ENCODE measurements at places on chromosomes 7 and 10.

DNA sequence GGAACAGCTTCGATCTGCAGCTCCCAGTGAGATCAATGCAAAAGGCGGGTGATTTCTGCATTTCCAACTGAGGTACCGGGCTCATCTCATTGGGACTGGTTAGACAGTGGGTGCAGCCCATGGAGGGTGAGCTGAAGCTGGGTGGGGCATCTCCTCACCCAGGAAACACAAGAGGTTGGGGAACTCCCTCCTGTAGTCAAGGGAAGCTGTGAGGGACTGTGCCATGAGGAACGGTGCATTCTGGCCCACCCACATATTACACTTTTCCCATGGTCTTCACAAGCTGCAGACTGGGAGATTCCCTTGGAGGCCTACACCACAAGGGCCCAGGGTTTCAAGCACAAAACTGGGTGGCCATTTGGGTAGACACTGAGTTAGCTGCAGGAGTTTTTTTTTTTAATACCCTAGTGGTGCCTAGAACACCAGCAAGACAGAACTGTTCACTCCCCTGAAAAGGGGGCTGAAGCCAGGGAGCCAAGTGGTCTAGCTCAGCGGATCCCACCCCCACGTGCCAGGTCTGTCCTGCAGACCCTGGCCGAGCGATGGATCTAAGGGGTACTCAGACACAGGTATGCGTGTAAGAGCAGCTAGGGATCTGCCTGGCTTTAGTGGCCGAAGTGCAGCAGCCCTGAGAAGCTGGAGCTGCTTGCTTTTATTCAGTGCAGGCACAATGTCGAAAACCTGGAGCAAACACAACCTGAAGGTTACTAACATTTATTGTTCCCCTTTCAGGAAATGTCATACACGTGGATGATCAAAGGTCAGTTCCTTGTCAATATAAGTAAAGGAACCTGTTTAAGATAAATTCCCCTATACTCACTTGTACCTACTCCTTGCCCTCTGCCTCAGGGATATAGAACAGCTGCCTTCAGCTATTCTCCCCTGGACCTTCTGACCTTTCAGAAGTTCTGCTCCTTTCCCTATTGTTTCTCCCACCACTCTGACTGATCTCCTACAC, 3.1 kb upstream of the SAMD9 start:
- no peak for DNase-seq

- no peak for DNase-seq
Measured at GRCh38 chr7:100674411-100675104, 1.0 kb downstream of the GNB2 start.

- no peak for DNase-seq
Measured at GRCh38 chr10:16611037-16611436, 89.4 kb upstream of the C1QL3 start.

DNA sequence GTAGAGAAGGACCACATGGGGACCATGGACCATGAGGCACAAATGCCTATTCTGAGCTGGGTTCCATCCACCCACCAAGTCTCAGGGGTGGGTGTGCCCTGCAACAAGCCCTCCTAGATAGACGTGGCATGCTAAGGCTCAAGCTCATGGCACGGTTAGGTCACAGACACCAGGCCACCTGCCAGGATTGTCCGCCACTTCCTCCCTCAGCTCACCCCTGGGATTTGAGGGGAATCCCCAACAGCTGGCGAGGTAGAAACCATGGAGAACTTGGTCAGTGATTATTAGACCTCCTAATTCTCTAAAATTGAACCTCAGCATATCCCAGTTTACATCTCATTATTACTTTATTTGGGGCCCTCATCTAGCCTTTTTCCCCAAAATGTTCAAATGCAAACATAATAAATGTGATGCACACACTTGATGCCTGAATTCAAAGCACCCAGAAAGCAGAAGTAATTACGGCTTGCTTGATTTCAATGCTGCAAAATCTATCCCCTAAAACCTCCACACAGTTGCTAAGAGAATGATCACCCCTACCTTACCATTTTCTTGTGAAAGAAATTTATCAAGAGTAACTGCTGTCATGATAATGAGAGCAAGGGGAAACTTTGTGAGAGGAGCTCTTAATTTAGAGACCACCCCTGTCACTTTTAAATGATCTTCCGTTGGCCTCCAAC, 366.6 kb upstream of the PFKP start:
- no peak for DNase-seq

- DNase-seq = no peak
Measured at GRCh38 chr10:51204066-51204465, 129.8 kb downstream of the PRKG1 start.

GRCh38 chr10:103497161-103497915, 3.8 kb downstream of the NEURL1 start:
- DNase-seq = no peak

DNA sequence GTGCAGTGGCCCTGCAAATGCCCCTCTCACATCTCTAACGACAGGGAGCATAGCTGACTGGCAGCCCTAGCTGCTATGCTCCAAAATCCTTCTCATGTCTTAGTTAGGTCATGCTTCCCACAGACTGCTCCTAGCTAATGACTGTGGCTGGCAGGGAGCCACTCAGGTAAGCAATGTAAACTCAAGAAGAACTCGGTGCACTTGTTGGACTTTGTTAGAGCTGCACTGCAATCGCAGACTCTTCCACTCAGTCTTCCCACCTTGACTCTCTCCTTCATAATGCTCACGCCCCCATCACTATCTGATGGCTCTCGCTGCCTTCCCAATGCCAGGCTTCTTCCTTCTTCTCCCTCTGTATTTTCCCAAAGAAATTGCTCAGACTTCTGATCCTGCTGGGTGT, 24.0 kb downstream of the OR9A2 start:
- no peak for DNase-seq

DNA sequence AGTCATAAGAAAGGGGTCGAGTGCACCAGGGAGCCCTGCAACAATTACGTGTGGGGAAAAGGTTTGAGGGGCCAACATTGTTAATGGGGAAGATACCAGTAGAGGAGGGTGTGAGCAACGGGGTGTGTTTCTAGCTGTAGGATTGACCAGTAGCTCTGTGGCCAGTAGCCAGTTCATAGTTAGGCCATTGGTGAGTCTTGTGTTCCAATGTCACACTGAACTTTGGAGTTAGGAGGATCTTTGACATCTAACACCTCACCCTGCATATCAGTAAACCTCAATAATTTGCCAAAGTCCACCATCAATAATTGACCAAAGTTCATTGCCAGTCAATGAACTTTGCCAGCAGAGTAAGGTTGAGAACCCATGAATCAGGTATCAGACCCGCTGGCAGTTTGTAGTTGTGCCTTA, 168.8 kb downstream of the CPED1 start:
- no peak for DNase-seq

- no peak for DNase-seq
Measured at GRCh38 chr10:11825796-11826414, 2.7 kb downstream of the PROSER2 start.

DNA sequence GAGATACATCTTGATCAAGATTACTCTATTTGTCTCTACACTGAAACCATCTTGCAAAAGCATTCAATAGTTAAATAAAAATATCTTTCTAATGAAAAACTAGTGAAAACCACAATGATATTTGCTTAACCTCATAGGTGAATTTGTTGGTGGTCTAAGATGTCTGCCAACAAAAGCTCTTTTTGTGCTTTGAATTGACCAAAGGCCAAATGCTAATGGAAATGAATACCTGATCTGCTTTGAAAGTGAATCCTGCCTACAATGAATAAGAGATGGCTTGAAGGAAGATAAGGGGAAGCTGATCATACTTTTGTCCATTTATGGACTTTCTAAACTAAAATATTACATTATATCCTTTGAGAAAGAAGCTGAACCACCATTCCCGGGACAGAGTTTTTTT, 228.9 kb upstream of the ETV1 start:
- no peak for DNase-seq

- no peak for DNase-seq
Measured at GRCh38 chr7:130277763-130278643, 11.3 kb downstream of the CPA2 start.

GRCh38 chr7:36784991-36785940, 61.0 kb upstream of the AOAH start:
- peak; percentile 54 for DNase-seq

GRCh38 chr7:81111358-81111757, 192.5 kb upstream of the SEMA3C start:
- DNase-seq = no peak

GRCh38 chr7:106050002-106050745, 61.9 kb downstream of the SYPL1 start:
- DNase-seq = no peak

DNA sequence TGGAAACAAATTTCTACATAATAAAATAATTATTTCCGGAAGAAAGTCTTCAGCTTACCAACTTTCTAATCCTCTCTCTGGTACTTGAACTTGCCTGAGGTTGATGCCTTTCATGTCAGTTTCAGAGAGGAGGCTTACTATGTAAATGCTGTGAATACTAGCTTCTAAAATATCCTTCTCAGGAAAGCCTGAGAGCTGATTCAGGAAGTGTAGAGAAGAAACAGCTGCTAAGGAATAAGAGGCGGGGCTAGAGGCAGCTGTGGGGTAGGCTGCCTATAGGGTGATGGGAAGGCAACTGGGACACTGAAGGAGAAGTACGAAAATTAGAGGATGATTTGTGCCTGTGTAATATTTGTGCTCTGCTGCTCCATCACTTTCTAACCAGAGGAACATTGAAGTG, 69.3 kb downstream of the AVL9 start:
- DNase-seq = no peak

DNA sequence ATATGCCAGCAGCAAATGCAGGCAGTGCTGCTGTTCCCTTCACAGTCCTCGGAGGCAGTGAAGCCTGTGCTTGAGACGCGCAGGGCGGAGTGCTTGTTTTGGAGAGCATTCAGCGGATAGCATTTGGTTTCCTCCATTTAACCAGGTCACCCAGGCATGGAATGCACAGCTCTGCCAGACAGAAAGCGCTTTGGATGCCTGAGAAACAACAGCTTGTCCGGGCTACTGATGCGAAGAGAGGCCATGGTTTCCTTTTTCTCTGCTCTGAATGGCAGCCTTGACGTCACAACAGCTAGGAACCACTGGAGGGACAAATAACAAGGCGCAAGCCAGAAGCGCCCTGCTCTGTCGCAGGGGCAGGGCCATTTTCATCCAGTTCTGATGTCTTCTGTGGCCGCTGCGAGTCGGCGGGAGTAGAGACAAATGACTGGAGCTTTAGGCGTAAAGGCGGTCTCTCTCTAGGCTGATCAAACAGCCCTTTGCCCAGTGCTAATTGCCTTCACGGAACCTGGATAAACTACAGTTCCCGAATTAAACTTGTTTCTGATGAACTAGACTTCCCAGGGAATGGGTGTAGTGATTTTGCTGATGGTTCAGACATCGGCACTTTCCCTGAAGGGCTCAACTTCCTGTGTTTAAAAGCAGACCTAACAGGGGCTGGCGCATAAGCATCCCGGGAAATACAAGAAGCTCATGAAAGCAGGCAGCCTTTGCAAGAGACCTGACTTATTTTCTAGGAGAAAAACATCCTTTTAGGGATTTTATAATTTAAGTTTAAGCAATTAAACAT, 187.6 kb upstream of the KLF14 start:
- DNase-seq = no peak

DNA sequence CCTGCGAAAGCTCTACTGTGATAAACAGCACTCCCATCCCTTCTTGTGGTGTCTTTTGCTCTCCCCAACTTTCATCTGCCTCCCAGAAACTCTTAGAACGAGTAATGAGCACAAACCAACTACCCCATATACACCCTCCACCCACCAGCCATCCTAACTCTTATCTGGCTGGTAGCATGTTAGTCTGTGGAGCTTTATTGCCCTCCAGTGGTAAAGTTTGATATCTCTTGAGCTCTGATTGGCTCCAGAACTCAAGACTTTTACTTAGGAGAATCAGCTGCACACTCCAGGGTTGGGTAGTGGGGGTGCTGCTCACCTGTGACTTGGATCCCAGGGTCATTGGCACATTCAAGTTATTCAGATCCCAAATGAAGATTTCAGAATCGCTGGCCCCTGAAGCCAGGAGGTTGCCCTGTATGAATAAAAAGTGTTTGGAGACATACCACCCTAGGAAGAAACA, 10.9 kb downstream of the SEC31B start:
- no peak for DNase-seq

DNA sequence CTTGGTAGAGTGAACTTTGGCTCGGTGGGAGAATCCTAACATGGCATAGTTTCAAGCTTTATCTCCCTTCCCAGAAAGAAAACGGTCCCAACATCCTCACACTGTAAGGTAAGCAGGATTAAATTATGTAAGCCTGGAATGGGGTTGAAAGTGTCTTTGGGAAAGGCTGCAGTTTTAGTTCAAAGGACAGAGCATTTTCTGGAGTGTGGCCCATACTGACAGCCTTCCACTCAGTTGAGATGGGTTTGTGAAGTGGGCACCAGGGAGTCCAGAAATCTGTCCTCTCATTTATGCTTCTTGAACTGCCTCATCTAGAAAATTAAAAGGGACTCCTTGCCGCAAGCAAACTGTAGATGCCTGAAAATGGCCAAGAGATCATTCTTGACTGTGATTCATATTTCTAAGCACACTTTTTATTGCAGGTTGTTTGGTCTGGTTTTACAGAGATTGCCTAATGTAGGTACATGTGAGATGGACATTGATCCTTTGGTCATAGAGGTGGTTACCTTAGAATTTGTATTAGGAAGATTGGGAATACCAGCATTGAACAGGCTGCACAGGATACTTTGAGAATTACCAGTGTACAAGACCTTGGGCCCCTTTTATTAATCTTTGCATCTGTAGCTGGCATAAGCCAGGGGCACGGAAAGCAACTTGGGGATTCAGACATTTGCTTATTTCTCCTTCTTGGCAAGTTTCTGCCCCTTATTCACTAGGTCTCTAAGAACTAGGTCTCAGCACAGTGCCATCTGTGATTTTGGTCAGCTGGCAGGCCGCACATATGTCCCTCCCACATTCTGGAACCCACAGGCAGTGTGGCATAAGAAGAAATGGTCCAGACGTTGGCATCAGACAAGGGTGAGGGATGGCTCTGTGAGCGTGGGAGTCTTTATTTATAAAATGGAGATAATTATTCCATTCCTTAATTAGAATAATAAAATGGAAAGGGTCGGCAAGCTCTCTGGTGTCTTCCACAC, 125.9 kb downstream of the GLCCI1 start:
- no peak for DNase-seq

GRCh38 chr7:96998744-96999143, 6.6 kb upstream of the DLX6 start:
- DNase-seq = no peak

DNA sequence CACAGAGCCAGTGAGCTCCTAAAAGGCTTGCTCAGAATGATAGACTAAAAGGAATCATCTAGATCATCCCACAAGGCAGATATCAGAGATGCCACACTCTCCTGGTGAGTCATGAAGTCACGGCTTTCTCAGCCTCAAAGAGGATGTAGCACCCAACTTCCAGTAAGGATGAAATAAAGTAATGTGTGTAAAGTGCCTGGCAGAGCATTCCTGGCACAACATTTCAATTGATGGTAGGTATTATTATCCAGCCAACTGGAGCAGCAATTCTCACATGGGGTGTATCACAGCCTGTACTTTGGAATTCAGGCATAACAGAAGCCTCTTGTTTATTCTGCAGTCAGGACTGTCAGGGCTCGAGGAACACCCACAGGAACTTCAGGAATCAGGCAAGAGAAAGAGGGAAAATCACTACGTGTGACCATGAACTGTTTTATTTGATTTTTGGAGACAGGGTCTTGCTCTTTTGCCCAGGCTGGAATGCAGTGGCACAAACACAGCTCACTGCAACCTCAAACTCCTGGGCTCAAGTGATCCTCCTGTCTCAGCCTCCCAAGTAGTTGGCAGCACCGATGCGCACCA, 5.3 kb upstream of the NAT16 start:
- no peak for DNase-seq

GRCh38 chr10:15419279-15419874, 48.3 kb upstream of the FAM171A1 start:
- no peak for DNase-seq

All from activated CD8-positive, alpha-beta memory T cell treated with anti-CD3 and anti-CD28 coated beads for 4 hours (primary cell).